Activated T-cell treated with anti-CD3 and anti-CD28 coated beads for 1 hour (primary cell): ENCODE measurements at places on chromosomes 1 and 21.

GRCh38 chr1:203306089-203306964, 1.0 kb downstream of the BTG2 start:
- no peak for DNase-seq

DNA sequence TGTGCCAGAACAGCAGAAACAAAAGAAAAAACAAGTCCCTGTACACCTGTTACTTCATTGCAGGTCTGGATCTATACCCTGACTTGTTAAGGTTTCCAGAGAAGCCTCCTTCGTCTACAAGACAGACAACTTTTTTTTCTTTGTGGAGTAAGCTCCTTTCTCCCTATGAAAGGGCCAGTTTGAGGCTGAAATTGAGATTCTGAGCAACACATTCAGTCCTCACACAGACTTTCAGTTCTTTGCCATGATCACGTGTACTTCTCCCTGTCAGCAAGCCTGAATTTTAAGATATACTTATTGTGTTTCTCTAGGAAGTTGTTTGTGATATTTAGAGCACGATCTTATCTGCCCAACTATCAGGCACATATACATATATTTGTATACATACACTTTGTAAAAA, 374.0 kb downstream of the NTNG1 start:
- no peak for DNase-seq

GRCh38 chr1:29183287-29183686, 1.6 kb upstream of the SRSF4 start:
- DNase-seq = no peak

GRCh38 chr1:14835725-14836124, 237.2 kb downstream of the KAZN start:
- no peak for DNase-seq

- no peak for DNase-seq
Measured at GRCh38 chr21:28884481-28884880, 108.2 kb downstream of the LTN1 start.
